ENCODE measurements at places on chromosomes 12 and 14.

- peak; percentile 70 for DNase-seq
Observed at GRCh38 chr12:45518291-45519235, 210.9 kb upstream of the ARID2 start.

DNA sequence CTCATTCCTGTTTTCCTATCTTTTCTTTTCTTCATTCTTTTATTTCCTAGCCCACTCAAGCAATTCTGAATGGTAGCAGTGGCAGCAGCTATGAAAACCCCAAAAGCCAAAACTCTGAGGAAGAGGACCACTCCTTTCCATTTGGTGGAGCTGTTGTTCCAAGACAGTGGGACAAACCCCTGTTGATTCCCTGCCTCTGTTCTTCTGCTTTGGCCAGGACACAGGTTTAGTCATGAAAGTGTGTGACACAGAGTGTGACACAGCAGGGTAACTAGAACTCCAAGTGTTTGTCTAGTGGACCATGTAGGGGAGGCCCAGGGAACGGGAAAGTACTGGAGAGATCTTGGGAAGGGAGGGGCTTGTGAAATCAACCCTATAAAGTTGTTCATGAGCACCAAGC is 71.1 kb downstream of the PTCSC3 start:
- DNase-seq = no peak

DNA sequence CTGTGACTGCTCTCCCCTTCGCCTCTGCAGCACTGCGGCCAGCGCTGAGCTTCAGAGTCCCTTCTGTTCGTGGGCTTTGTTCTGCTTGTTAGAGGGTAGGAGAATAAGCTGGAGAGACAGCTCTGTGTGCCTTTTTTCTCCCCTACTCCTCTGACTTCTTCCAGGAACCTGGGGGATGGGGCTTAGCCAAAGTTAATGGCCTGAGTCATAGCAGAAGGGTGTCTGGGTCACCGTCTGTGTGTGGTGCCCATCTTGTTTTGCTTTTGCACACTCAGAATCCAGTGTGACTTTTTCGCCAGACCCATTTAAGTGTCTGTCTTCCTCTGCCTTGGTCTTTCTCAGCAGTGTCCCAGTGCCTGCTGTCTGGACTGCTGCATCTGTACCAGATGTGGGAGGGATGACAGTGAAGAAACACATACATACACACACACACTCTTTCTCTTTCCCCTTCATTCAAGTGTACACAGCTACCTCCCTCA is 3.0 kb downstream of the KIF5A start:
- DNase-seq = no peak

DNA sequence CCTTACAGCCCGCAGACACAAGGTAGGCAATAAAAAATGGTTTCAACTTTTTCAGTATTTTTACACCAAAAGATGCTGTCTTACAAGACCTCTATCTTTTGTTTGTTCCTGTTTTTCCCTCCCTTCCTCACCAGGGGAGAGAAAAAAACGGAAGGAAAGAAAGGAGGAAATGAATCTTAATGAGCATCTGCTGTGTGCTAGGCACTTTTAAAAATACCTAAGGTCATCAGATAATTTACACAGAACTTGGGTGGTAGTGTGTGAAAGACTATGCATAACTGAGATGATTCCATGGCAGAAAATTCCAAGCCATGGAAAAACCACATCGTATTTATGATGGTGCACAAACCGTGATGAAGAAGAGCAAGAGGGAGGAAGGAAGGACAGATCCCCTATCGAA is 121.2 kb downstream of the DIP2B start:
- DNase-seq = no peak
